ENCODE measurements at places on chromosomes 7 and 10.
A peak's percentile ranks its signal among the peaks of the same experiment; 100 is the strongest.

DNA sequence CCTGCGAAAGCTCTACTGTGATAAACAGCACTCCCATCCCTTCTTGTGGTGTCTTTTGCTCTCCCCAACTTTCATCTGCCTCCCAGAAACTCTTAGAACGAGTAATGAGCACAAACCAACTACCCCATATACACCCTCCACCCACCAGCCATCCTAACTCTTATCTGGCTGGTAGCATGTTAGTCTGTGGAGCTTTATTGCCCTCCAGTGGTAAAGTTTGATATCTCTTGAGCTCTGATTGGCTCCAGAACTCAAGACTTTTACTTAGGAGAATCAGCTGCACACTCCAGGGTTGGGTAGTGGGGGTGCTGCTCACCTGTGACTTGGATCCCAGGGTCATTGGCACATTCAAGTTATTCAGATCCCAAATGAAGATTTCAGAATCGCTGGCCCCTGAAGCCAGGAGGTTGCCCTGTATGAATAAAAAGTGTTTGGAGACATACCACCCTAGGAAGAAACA is 10.9 kb downstream of the SEC31B start:
- peak; percentile 22 for DNase-seq

GRCh38 chr7:151141855-151142685 is 25.4 kb downstream of the GBX1 start:
- no peak for DNase-seq

DNA sequence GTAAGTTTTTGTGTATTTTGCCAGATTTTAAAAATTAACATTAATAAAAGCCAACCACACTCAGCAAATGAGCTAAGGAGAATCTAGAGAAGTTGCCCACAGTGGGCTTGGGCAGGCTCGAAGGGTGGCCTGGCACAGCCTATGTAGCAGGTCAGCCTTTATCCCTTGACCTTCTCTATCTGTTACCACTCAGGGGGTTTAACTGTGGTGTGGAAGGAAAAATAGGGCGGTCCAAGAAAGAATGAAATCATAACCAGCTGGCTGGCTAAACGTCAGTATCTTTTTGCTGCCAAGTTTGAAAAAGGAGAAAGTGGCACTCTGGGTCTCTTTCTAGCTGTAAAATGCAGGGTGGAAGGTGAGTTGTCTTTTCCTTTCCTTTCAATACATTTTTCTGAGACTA is 130.3 kb upstream of the ASAH2 start:
- no peak for DNase-seq

DNA sequence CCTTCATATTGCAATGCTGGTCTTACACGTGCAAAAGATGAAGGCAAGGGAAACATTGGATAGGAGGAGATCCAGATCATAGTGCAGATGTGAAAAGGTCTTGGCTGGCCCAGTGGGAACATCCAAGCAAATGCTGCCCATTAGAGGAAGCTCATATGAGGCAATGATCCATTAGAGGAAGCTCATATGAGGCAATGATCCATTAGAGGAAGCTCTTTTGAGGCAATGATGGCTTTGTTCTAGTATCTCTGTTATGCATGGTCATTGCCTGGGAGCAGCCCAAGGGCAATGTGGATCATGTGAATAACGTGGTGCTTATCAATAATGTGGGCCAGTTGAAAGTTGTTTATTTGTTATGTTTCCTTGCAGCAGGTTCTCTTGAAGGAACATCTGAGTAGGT is 37.8 kb downstream of the STEAP4 start:
- no peak for DNase-seq

DNA sequence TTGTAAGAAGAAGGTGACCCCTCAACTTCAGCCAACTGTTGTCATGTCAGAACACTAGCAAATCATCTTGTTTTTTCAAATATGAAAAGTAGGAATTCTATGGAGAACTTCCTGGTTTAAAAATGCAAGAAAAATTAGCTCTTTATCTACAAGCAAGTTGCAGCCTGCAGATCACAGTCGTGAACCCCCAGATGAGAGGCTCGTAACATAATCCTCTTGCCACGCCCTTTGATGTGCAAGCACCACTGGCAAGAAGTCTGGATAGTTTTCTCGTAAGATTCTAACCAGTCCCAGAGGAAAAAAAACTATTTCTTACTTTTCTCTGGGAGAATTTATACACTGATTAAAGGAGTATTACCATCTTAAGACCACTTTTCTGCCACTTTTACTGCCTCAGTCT is 132.3 kb downstream of the DPY19L1 start:
- DNase-seq = no peak

DNA sequence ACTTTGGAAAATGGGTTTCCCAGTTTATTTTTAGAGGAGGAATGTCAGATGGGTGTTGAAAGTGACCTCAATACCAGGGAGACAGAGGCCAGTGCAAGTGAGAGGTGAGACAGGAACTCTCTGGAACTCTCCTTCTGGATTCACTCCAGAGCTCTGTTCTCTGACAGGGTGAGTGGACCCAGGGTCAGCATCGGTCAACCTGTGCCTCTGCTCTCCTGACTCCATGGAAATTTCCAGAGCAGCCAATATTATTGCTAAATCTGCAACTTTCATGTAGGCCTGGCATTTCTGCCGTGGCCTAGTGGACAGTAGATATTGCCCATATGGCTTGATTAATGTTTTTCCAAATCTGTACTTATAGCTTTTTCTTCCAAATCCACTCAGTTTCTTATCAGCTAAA is 20.2 kb downstream of the AKR1C4 start:
- no peak for DNase-seq

DNA sequence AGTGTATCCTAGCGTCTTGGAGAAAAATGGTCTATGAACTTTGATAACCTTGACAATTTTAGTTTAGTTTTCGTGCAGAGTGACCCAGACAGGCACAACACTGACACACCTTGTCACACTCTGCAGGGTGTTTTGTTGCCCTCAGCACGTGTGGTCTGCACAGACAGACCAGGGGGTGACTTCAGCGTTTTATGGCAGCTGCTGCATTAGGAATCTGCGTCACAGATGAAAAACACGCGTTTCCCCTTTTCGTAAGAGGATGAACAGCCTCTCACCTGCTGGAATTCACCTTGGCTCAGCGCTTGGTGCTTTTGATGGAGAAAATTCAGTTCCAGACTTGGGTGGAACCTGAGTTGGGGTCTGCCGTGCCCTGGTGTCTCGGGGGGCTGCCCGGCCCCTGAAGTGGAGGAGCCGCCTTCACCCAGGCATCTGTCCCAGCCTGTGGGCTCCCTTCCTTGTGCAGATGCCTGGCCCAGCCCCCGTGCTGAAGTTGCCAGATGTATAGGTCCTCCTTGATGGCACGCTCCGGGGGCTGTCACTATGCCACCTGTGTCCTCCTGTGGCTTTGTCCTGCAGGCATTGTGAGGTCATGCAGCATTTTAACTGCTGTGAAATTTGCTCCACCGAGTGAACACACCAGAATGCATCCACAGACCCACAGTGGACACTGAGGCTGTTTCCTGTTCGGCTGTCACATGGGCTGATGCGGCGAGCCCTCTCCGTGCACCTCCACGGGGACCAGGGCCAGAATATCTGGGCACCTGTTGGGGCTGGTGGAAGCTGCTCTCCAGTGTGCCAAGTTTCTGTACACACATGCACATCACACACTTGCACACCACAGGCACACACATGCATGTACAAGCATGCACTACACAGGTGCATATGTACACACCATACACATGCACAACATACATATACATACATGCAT is 18.3 kb downstream of the INPP5A start:
- no peak for DNase-seq

GRCh38 chr10:129078346-129078745 is 388.7 kb upstream of the MGMT start:
- no peak for DNase-seq

GRCh38 chr10:114678820-114679219 is 20.7 kb upstream of the ABLIM1 start:
- DNase-seq = no peak

DNA sequence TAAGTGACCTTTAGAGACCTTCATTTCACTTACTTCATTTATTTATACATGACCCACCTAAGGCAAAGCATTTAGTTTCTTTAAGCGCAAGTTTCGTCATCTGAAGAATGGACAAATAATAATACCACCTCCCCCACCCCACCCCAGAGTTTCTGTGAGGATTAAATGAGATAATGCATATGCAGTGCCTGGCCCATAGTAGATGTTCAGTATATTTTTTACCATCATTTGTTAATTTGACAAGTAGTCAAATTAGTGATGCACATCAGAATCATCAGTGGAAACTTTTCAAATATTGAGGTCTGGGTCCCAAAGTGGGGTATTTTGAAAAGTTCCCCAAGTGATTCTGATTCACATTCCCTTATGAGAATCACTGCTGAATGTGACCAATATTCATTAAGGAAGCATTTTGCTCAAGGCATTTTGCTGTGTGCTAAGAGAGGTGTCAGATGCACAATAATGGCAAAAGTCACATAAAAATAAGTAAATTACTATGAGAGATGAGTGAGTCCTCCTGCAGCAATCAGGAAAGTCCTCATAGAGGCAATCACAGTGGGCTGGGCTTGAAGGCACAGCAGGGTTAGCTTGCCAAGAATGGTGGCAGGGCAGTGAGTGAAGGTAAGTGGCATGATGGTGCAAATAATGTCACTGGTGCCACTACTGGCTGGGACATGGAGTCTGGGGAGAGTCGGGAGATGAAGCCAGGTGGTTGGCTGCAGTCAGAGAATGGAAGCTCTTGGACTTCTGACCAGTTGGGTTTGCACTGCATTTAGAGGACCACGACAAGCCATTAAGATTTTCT is 244.1 kb downstream of the PTEN start:
- DNase-seq = no peak

GRCh38 chr7:134255814-134256213 is 60.9 kb downstream of the SLC35B4 start:
- no peak for DNase-seq

DNA sequence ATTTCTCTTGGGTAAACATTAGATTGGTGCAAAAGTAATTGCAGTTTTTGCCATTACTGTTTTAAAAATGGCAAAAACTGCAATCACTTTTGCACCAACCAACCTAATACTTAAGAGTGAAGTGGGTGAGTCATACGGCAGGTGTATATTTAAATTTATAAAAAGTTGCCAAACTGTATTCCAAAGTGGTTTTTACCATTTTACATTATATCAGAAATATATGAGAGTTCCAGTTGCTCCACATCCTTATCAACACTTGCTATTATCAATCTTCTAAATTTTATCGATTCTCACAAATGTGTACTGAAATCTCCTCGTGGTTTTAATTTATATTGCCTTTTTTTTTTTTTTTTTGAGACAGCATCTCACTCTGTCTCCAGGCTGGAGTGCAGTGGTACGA is 3.5 kb upstream of the SCRN1 start:
- DNase-seq = no peak

DNA sequence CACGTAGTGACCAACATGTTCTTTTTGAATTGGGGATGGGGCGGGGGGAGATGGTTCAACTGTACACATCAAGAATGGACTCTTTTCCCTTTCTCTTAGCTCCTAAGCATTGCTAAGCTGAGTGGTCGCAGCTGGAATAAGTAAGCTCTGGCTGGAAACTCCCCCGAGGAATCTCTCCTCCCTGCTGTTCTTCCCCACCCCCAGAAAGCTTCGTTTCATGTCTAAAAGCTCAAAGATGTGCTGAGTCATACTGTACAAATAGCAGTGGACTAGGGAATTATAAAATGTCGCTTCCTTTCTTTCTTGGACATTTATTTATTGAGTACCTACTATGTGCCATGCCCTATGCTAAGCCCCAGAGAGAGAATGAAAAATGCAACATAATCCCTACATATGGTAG is 191.1 kb upstream of the ADO start:
- no peak for DNase-seq

- DNase-seq = no peak
Measured at GRCh38 chr10:124007102-124007772, 86.2 kb downstream of the CHST15 start.

GRCh38 chr7:142359694-142360279 is 101.9 kb upstream of the PRSS58 start:
- no peak for DNase-seq
